Neural cell (in vitro differentiated cells): ENCODE measurements at places on chromosomes 11 and 22. TPM values are rescaled to one million over a fixed set of nuclear protein-coding genes. Genes with fewer than 3 reads are reported as not detected.

The OR5B21 gene
- not detected in 2 replicates for polyA plus RNA-seq

The ZNF280B gene
- 0.98 and 2.3 TPM in 2 replicates for polyA plus RNA-seq

The HMGXB4 gene
- 14.6 and 20.0 TPM in 2 replicates for polyA plus RNA-seq

The NCAM1 gene
- polyA plus RNA-seq, result 120 and 158 TPM in 2 replicates
